NCI-H446 treated with DMSO at 0.1 percent for 48 hours (cell line): ENCODE measurements at places on chromosomes 4 and X.
A peak's percentile ranks its signal among the peaks of the same experiment; 100 is the strongest.

DNA sequence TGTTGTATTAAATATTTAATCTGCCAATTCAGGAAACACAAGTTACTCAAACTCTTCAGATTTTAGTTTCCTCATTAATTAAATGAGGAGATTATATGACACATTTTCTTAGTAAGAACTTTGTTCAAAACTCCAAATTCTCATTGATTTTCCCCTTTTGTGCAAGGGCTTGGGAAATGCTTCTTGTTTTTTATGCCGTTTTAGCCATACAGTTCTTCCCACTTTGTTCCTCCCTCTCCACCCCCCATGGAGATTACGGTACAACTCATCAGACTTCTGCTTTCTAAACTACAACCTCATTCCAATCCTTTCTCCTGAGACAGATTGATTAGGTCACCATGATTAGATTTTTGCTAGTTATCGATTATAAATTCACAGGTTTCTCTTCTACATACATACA lies 10.9 kb upstream of the BBS7 start:
- no peak for DNase-seq

- DNase-seq: peak; percentile 72
Observed at GRCh38 chr4:156615066-156615531, 356.5 kb downstream of the PDGFC start.

DNA sequence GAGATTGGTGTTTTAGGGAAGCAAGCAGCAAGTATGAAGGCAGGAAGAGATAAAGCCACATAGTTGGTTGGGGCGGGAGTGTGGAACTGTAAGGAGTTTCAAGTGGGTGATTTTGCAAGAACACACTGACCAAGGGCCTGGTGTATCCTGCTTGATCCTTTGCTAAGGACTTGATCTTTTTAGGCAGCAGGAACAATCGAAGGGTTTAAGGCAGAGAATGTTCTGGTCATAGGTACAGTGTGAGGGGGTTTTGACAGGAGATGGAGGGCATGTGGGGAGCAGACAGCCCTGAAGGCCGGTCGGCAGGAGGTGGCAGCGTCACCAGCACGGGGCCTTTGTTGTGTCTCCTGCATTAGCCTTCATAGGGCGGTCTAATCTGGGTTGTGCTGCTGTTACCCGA lies 54.7 kb downstream of the FAM193A start:
- no peak for DNase-seq

GRCh38 chrX:6095469-6095868 lies 133.2 kb downstream of the NLGN4X start:
- no peak for DNase-seq

- no peak for DNase-seq
Observed at GRCh38 chr4:102862747-102863146, 6.0 kb upstream of the CISD2 start.

DNA sequence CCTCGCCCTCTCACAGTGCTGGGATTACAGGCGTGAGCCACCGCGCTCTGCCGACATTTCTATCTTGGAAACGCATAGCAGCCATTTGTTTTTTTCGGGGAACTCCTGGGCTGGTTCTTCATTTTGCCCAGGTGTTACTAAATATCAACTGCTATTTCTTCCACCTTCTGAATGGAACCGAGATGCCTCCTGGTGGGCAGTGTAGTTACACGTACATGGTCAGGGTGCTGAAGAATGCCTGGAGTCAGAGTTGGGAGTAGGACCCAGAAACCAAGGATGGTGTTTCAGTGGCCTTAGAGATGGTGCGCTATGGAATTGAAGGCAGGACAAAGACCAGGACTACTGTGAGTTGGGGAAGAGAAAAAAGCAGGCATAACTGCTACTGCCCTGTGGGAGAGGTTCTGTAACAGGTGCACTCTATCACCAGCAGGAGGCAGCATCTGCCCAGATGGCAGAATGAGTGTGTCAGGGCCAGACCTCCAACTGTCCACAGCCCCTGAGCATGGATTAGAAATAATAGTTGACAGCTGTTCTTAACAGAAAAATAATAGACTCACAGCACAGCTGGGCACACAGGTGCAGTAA lies 81.7 kb downstream of the ZC4H2 start:
- no peak for DNase-seq

DNA sequence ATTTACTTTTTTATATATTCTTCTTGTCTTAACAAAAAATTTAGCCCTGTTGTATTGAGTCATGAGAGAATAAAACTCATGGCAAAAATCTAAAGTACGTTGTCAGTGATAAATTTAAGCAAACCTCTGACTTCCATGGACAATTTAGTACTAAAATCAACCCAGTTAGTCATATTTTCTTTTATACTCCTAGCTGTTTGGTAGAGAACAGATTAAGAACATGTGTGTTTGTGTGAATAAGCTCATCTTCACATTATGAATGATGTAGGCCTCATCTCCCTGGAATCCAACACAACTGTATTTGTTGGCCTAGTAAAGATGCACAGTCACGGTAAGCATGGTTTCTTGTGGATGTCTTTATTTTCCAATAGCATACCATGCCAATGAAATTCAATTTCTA lies 40.8 kb upstream of the FAM47B start:
- DNase-seq: no peak

GRCh38 chr4:14807856-14808255 lies 194.4 kb upstream of the CPEB2 start:
- DNase-seq: no peak
